ENCODE measurements at places on chromosomes 3 and 15.

- DNase-seq: peak; percentile 85
Measured at GRCh38 chr15:40787344-40787841, 17.6 kb downstream of the C15orf62 start.

- DNase-seq: no peak
Measured at GRCh38 chr3:171476532-171477102, 16.4 kb upstream of the TNIK start.

GRCh38 chr15:75928680-75929608 is 25.3 kb downstream of the FBXO22 start:
- DNase-seq: no peak

DNA sequence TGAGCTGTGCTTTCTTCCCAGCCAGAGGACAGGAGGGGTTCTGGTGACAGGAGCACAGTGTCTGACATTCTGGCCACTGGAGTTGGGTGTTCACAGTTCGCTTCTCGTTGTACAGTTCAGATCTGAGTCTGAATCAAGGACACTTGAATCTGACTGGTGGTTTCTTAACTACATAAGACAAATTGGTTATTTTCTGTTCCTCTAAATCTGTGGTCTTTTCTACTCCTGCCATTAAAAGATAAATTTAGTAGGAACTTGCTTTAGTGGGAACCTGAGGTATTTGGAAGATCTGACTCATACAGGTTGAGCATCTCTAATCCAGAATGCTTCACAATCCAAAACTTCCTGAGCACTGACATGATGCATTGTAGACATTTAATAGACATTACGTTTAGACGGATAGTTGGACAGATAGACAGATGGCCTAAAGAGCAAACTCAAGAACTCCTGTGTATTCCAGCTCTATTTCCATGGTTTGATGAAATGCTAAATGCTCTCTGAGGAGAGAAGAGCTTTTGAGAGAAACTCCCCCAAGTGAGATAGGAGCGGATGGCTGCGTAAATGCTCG is 71.0 kb downstream of the CCK start:
- no peak for DNase-seq

GRCh38 chr3:25818335-25818734 is 28.4 kb downstream of the OXSM start:
- no peak for DNase-seq

- no peak for DNase-seq
Measured at GRCh38 chr3:62098646-62099365, 274.5 kb downstream of the FEZF2 start.

All from NCI-H1436 (cell line).